Fibroblast of skin of left quadriceps (primary cell): ENCODE measurements at places on chromosomes 4 and X.

GRCh38 chr4:178811356-178811755 is 1369.1 kb upstream of the AGA start:
- no peak for DNase-seq

GRCh38 chr4:1298461-1298860 is 8.8 kb downstream of the MAEA start:
- no peak for DNase-seq

DNA sequence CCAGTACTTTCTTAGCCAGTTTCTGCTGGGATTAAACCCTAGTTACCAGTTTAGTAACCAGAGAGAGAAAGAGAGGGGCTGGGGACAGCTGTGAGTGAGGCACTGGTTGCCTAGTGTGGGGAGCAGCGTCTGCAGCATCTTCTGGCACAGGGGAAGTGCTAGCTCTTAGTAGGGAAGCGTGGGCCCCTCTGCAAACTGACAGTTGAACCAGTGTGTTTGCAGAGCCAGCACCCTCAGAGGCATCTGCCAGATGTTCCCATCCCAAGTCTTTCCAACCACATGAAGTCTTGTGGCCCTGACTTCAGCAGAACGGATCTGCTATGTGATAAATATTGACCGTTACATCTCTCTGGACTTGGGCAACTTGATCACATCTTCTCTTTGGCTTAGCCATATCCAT is 15.0 kb downstream of the RBMX2 start:
- DNase-seq, result no peak

- no peak for DNase-seq
Measured at GRCh38 chrX:100264200-100264599, 145.9 kb downstream of the PCDH19 start.

GRCh38 chr4:126976850-126977632 is 655.7 kb upstream of the INTU start:
- no peak for DNase-seq
